ENCODE measurements at places on chromosomes 3 and 15. TPM values are rescaled to one million over a fixed set of nuclear protein-coding genes. Genes with fewer than 3 reads are reported as not detected.

DNA sequence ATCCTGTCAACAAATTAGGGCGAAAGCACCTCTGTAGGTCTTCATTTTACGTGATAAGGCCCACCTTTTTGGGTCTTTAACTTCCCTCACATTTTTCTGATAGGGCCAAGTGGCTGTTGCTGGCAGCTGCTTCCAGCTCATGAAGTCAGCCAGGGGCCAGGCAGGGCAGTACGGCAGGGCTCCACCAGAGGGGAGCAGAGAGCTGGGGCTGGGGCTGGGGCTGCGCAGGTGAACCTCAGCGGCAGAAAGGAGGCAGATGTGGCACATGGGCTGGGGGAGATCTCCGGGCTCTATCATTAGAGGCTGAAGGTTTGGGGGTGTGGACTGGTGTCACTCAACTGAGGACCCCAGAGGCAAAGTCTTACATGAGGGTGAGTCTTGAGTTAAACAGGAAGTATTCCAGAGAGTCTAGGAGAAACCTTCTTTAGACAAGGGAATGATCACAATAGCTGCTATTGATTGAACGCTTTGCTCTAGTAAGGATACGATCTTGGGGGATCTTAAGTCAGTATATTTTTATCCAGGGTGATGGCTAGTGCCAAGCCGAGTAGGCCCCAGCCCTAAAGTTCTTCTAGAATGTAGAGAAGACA, 62.8 kb upstream of the MEX3B start:
- no peak for DNase-seq

- DNase-seq: no peak
These were observed 8.6 kb upstream of the ITGB5 start for GRCh38 chr3:124895756-124896155.

DNA sequence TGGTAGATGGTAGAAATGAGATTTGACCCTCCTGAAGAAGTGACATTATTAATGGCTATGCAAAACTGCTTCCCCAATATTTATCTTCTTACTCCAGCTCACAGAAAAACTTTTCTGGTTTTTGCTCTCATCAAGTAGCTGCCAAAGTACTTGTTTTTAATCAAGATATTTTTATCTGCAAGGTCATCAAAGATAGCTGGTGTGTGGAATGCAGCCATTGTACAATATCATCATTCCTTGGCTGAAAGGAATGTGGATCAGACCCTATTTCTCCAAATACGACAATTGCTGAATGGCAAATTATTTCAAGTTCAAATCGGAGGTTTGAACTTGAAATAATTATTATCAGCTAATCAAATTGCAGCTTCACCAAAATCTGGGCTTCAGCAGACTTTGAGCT, 126.9 kb upstream of the SLC7A14 start:
- no peak for DNase-seq

DNA sequence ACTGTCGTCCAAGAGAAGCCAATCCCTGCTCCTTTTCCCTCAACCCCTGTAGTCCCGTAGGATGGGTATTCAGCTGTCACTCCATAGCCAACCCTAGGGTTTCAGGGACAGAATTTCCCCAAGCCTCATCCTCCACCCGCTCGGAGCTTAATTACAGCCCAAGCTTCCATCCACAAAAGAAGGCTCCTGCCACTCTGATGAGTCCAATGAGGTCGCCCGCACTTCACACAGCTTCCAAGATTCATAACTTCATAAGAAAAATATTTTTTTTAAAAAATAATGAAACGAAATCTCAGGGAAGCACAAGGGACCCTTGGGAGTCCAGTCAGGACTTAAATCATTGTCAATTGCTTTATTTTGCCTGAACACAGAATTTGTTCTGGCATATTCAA, 75.6 kb downstream of the SLC12A8 start:
- DNase-seq: no peak

Gene HYAL3
- 1.4 TPM for total RNA-seq

- DNase-seq: no peak
These were observed 1.7 kb upstream of the SNRPA1 start for GRCh38 chr15:101296418-101297405.

DNA sequence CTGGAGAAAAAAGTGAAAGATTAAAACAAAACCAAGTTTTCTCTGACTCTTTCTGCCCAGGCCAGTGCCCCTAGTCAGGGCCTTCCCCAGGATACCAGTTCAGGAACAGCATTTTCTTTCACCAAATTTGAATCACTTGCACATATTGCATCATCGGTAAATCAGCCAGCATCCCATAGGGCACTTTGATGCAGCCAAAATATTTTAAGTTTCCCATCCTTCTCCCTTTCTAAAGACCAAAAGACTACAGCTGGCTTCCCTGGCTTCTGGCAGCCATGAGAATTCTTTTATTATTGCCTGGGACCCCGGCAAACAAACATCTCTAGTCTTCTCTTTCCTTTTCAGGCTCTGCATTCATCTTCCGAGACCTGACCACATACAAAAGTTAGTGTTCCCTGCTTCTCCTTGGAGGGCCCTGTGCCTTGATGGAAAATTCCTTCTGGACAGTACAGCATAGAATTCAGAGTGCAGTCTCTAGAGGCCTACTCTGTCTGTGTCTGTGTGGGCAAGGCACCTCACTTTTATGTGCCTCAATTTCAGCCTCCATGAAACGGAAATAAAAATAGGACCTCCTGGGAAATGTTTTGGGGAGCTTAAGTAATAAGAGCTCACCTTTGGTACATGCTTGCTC, 348.0 kb downstream of the VPS13C start:
- no peak for DNase-seq

Gene TP63
- 0.14 TPM for total RNA-seq

Gene UMPS
- total RNA-seq: 20.8 TPM

DNA sequence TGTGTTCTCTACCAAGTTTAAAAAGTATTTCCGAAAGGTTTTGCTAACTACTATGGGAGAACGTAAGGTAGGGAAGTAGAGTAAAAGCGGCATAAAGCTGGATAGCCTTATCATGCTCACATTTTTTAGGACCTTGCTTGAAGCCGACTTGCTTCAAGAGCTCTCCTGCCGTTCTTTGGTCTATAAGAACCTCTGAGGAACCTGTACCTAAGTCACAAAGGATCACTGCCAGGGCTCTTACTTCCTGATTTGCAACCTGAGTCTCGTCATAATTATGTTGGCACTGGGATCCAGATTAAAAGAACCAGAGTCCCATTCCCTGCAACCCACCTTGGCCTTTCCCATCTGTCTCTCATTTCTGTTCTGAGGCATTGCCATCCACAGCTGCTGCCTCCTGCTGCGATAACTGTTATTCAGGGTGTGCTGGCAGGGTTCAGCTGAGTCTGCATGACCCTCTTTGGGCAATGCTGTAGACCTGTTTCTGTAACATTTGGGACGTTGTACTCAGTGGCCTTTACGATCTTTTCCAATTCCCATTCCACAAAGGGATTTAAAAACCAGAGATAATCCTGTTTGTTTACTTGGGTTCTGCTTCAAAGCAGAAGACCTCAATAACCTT, 131.0 kb upstream of the UMPS start:
- no peak for DNase-seq

GRCh38 chr3:1037631-1038030, 55.2 kb upstream of the CNTN6 start:
- no peak for DNase-seq

DNA sequence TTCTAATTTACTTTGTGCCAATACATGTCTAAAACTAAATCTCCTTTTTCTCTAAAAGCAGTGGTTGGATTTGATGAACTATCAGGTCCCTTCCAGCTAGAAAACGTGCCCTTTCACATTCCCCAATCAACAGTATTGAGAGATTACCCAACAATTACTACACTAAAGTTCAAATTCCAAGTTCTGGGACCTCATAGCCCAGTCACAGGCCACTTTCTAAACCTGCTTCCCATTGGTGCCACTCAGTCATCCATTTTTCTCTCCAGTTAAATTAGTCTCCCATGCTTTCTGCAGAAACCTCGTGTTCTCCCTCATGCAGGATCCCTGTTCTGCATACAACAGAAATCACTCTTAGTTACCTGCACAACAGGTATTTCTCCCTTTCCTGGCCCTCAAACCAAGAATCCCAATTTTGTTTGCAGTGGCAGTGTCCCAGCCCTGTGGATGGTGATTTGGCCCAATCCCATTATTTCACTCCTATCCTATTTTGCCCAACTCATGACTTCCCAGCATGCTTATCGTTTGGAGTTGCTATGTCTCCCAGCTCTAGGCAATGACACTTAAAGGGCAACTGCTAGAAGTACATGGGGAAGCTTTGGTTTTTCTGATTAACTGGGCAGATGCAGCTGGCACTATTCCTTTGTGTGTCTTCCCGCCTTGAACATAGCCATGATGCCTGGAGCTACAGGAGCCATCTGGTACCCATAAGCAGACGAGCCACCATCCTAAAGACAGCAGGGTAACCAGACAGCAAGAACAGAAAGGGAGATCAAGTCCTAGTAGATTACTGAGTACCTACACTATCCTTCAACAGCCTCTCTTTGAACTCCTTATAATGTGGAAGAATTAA, 224.2 kb downstream of the MINAR1 start:
- no peak for DNase-seq

DNA sequence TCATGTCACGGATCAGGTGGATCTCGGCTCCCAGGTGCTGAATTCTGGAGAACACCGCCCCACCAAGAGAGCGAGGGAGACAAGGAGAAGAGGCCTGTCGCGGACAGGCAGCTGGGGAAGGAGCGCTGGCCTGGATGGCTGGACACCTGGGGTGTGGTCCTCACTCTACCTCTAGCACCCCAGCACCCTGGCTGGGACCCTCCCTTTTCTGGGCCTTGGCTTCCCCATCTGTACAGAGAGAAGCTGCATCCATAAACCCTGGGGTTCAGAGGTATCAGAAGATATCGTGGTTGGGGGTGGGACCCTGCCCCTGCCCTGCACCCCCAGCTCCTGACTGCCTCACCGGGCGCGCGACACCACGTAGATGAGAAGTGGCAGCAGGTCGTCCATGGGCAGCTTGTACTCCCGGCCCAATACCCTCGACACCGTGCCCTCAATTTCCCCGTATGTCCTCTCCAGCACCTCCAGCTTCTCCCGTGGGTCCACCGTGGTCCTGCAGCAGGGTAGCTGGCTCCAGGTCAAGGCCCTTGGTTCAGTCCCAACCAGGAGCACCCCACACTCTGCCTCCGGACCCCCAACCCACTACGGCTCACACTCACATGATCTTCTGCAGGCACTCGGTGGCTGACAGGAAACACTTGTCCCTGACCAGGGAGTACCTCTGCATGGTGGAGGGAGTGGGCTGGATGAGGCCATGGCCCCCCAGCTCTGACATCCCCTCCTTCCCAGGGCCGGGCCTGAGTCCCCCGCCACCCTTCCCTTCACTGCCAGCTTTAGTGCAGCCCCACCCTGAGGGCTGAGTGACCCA, 21.7 kb downstream of the ALS2CL start:
- no peak for DNase-seq

Gene ADAMTS17
- 2.8 TPM for total RNA-seq

Gene CPN2
- not detected for total RNA-seq

- no peak for DNase-seq
These were observed 1375.4 kb downstream of the NSUN3 start for GRCh38 chr3:95438274-95438673.

Gene LNP1
- 11.4 TPM for total RNA-seq

Gene SKOR1
- total RNA-seq: 3.5 TPM

Gene ARL6IP5
- total RNA-seq: 195 TPM

- no peak for DNase-seq
These were observed 203.4 kb upstream of the NSMCE3 start for GRCh38 chr15:29472901-29473445.

- DNase-seq: no peak
These were observed 2.0 kb downstream of the MESP1 start for GRCh38 chr15:89749054-89749453.

GRCh38 chr15:40940296-40940801, 11.2 kb downstream of the DLL4 start:
- no peak for DNase-seq

DNA sequence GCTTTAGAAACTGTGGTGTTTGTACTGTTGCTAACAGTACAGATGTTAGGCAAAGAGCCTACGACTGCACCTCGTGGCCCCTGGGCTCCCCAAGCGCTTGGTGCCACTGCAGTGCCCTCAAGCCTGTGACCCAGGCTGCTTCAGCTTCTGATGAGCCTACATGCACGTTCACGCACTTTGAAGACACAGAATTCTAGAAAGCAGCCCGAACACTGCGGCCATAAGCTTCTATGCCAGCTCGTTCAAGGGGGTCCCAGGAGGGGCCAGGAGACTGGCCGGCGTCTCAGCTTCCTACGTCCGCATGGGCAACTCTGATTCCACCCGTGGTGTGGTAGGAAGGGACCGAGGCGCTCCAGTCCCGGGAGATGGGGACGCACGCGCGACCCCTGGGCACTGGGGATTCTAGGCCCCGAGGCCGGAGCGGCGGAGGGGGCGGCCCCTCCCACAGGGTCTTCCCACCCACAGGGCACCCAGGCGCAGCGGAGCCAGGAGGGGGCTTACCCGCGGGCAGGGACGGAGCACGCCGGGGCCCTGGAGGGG, 653 bp downstream of the MYO5C start:
- no peak for DNase-seq

GRCh38 chr15:52109559-52110451, 2.8 kb downstream of the BCL2L10 start:
- DNase-seq: no peak

Gene CFAP92
- 0.68 TPM for total RNA-seq

- no peak for DNase-seq
These were observed 2.1 kb upstream of the PLSCR1 start for GRCh38 chr3:146546366-146546965.

Gene SCAANT1
- total RNA-seq: not detected

GRCh38 chr3:24139463-24140412, 194.7 kb downstream of the NR1D2 start:
- no peak for DNase-seq

GRCh38 chr3:53496984-53497383, 2.6 kb downstream of the CACNA1D start:
- DNase-seq: no peak

Gene UBP1
- 69.0 TPM for total RNA-seq

DNA sequence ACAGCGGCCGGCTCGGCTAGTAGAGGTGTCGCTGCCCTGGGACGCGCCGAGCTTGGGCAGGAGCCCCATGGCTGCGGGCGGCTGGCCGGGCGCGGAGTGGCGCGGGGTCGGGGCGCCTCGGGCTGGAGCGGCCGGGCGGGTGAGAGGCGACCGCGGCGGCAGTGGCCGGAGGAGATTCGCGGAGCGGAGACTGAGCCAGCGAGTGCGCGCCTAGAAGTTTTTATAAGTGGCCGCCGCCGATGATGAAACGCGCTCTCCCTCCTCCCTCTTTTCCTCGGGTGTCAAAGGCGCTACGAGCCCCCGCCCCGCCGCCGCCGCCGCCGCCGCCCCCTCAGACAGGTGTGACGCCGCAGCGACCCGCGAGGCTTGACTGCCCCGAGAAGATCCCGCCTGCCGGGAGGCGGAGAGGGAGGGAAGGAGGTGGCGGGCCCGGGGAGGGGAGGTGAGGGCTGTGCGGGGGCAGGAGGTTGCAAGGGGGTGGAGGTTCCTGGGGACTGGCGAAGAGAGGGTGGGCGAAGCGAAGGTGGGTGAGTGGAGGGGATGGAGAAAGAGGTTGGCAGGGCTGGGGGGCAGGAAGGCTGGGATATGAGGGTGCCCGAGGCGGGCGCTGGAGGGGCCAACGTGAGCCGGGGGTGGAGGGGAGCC, at the start of gene SLCO2A1:
TSS of gene SLCO2A1 (minus strand) at position 192 of the 645 bp plus-strand sequence. CDS start at position 69, 123 bp downstream.
- DNase-seq: no peak

Measured in thoracic aorta (tissue), 2 donors.